Cardiac fibroblast (primary cell): ENCODE measurements at places on chromosomes 6 and 20.
A peak's percentile ranks its signal among the peaks of the same experiment; 100 is the strongest.

DNA sequence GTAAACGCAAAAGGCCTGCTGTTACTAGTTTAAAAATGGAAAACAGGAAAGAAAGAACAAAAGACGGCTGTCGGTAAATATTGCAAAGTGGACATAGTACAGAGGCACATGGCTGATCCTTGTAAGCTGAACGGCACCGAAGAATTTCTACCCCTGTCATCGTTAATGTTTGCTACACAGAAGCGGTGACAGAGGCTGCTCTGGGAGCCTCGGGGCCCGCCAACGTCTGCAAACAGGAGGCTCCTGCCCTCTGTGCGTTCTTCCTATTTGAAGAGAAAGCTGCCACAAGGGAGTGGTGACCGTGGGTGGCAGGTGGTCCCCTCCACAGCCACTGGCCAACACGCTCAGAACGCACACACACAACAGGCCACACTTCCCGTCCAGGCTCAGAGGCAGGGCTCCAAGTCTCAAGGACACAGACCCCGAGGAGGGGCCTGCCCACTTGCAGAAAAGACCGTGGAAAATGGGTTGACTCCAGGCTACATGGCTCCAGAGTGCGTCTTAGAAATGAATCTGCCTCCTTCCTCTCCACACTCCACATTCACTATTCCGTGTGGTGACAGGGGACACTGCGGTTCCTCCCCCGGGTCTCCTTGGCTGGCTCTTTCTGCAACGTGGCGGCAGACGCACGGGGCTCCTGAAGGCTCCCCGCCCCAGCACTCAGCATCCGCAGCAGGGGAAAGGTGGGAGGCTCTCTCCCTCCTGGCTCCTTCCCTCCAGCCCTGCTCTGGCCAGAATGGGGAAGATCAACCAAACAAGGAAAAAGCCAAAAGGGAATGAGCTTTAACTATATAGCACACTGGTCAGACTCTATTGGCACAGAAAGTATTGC is 64.5 kb downstream of the GMPR start:
- DNase-seq: no peak

GRCh38 chr6:37800703-37801604 is 18.6 kb upstream of the ZFAND3 start:
- no peak for DNase-seq

GRCh38 chr20:39713076-39713840 is 751.1 kb downstream of the DHX35 start:
- no peak for DNase-seq

- DNase-seq: peak; percentile 18
These were observed 9.4 kb downstream of the DCBLD1 start for GRCh38 chr6:117491916-117492315.
